Suppressor macrophage (primary cell): ENCODE measurements at places on chromosomes 6 and 20.
A peak's percentile ranks its signal among the peaks of the same experiment; 100 is the strongest.

DNA sequence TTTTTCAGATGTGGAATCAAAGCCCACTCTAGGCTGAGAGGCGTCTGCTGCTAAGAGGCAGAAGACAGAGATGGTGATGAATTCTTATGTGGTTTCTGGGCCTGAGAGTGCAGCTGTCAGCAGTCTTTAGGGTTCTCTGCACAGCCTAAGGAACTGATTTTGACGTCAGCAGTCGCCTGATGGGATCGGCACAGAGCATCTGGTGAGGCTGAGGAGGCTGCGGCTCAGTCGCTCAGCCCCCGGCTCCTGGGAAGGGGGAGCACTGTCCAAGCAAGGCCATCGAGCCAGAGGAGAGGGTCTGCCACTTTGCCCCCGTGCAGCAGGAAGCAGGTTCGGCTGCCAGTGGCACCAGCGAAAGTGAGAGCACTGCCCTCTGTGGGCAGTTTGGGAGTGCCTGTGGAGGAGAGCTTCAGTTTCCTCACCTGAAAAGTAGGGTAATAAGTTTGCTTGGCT lies 92.5 kb downstream of the TCP11 start:
- DNase-seq = peak; percentile 90

DNA sequence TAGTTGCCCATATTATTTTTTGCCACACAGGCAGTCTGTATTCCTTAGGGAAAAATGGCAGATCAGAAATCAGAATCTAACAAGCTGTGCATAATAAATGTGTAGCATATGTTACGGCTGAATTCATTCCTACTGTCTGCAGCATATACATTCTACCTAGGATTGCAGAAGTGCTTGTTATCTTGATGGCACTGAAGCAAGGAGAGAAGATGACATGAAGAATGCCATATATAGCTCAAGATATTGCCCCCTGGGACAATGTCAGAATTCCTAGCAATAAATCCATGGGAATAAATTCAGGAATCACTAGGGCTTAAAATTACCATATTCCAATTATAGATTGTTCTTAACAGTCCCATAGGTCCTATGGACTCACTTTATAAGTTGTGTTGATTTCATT lies 293.0 kb upstream of the CNR1 start:
- DNase-seq = no peak

- DNase-seq = no peak
Observed at GRCh38 chr6:3128356-3129108, 10.0 kb downstream of the BPHL start.

GRCh38 chr6:5214570-5215052 lies 46.1 kb downstream of the LYRM4 start:
- peak; percentile 43 for DNase-seq

GRCh38 chr6:13375360-13375878 lies 47.1 kb upstream of the TBC1D7 start:
- DNase-seq = no peak

GRCh38 chr6:27838945-27839625 lies 73.1 kb downstream of the OR2B2 start:
- peak; percentile 65 for DNase-seq

DNA sequence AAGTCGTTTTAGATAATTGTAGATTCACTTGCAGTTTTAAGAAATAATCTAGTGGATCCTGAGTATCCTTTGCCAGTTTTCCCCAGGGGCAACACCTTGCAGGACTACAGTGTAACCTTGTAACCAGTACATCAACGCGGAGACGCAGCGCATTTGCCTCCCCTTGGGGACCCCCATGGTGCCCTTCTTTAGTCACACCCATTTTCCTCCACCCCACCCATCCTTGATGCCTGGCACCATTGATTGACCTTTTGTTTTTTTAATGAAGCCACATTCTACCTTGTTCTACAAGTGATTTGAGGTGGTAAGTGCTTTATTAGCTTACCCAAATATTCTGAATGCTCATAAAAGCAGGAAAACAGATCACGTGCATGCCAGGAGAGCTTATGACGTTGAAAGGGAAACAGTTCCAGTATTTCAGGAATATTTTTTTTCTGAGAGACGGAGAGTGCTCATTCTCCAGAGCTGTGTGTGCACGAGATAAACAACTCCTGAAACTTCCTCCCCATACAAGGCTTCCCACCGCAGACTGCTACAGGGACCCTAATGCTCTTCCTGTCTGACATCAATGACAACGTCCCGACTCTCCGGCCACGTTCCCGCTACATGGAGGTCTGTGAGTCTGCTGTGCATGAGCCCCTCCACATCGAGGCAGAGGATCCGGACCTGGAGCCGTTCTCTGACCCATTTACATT lies 35.7 kb downstream of the CDH26 start:
- DNase-seq = no peak

GRCh38 chr6:68497927-68498326 lies 137.2 kb upstream of the ADGRB3 start:
- no peak for DNase-seq

GRCh38 chr6:160438481-160438880 lies 90.3 kb downstream of the SLC22A3 start:
- DNase-seq = no peak

- no peak for DNase-seq
Observed at GRCh38 chr6:130955755-130956154, 107.3 kb downstream of the EPB41L2 start.

GRCh38 chr6:74577619-74578018 lies 628.2 kb downstream of the COL12A1 start:
- DNase-seq = no peak

- no peak for DNase-seq
Observed at GRCh38 chr6:148103436-148103835, 239.2 kb upstream of the SASH1 start.

DNA sequence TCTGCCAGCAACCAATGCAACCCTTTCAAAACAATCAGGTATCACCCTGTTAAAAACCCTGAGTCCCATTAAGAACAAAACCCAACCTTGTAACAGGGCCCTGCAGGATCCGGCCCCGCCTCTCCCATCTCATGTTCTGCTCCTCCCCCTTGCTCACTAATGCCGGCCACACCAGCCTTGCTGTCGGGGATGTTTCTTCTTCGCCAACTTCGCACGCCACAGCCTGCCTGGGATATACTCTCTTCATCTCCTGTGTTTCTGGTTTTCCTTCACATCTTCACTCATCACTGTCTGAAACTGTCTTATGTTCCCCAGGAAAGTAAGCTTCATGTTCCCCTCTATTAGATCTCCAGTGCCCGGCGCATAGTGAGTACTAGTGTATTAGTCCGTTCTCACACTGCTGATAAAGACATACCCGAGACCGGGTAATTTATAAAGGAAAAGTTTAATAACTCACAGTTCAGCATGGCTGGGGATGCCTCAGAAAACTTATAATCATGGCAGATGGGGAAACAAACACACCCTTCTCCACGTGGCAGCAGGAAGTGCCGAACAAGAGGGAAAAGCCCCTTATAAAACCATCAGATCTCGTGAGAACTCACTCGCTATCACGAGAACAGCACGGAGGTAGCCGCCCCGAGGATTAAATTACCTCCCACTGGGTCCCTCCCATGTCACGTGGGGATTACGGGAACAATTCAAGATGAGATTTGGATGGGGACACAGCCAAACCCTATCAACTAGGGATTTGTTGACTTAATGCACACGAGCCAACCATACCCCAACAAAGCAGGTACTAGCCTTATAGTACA lies 5.1 kb downstream of the TP53RK start:
- no peak for DNase-seq

GRCh38 chr20:50820515-50821256 lies 25.8 kb downstream of the BCAS4 start:
- no peak for DNase-seq
